ENCODE measurements at places on chromosomes 7 and 10.
A peak's percentile ranks its signal among the peaks of the same experiment; 100 is the strongest.

DNA sequence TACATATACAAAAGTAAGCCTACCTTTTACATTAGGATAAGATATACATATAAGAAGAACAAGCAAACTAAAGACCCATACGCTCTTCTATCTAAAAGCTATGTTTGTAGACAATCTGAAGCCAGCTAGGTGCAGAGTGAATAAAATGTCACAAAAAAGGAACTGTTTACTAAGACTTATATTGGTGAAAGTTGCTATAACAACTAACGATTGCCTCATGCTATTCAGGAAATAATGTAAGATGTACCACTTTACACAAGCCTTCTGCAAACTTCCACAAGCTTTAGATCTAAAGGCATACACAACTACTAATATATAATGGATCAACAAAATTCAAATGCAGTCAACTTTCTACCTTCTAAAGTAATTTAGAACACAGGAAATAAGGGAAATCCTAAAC is 175.1 kb downstream of the SRPK2 start:
- no peak for DNase-seq

DNA sequence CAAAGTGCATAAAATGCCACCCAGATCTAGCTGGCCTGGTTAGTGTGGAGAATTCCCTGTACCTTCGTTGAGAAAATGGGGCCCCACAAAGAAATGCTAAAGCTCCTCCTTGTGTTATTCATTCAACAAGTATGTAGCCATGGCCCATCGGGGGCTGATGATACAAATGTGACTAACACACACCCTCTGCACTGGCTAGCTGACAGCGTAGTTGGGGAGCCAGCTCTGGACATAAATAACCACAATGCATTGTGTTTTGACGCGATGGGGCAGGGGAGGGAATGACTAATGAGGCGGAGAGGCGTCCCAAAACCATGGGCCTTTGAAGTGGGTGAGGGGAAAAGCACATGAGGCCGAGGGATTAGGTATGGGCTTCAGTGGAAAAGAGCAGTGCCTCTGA is 28.2 kb upstream of the ASL start:
- no peak for DNase-seq

DNA sequence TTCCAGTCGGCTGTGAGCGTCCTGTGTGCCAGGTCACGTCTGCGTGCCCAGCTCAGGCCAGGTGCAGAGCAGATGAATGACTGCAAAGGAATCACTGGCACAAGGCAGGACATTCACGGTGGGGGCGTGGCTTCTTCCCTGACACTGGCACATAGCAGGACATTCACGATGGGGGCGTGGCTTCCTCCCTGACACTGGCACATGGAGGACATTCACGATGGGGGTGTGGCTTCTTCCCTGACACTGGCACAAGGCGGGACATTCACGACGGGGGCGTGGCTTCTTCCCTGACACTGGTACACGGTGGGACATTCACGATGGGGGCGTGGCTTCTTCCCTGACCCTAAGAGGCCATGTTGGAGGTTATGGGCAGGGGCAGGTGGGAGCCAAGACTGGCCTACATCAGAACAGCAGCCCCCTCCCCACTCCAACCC is 64.3 kb downstream of the MYL10 start:
- no peak for DNase-seq

DNA sequence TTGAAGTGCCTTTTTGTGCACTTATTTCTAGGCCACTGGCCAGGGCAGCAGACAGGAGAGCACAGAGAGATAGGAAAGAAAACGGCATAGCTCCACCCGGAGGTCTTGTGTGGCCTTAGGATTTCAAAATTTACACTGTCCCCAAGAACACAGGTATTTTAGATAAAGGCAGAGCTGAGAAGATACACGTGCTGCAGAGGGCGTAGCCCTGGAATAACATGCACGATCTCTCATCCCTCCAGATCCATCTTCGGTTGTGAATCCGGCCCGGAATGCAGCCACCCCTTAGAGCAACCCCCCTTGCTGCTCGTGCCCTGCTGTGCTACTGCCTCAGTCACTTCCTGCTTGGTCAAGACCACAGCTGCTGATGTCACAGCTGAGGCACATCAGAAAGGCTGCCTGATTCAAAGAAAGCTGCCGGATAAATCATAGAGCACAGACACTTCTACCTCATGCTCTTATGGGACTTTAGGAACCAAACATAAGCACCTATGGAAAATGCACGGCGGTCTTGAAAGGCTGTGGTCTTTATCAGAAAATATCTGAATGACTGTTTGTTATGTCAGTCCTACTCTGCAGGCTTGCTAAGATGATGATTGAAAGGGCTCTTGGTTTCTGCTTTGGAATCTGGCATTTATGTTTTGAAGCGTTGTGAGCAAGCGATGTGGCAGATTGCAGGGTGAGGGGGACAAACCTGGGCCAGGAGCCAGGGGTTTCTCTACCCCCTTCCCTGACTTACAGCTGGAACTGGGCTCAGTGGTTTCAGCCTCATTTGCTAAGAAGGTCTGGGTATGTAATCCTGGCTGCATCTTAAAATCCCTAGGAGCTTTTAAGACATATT is 152.0 kb downstream of the SVIL start:
- peak; percentile 33 for DNase-seq

GRCh38 chr10:35341521-35341920 is 5.2 kb downstream of the CCNY start:
- no peak for DNase-seq

DNA sequence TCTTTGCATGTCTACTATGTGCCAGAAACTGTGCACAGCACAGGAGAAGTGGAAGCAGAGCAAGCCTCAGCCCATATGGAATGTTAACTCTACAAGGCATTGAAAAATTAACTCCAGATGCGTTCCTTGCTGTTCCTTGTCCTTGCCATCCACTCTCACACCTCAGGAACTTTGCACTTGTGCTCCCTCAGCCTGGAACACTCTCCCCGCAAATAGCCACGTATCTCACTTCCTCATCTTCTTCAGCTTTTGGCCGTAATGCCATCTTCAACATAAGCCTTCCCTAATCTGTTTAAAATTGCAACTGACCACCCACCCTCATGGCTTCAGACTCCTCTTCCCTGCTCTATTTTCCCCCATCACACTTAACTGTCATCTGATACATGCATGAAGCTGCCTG is 83.2 kb upstream of the CAPZA2 start:
- no peak for DNase-seq

- no peak for DNase-seq
Observed at GRCh38 chr7:50409856-50410745, 40.0 kb downstream of the FIGNL1 start.

DNA sequence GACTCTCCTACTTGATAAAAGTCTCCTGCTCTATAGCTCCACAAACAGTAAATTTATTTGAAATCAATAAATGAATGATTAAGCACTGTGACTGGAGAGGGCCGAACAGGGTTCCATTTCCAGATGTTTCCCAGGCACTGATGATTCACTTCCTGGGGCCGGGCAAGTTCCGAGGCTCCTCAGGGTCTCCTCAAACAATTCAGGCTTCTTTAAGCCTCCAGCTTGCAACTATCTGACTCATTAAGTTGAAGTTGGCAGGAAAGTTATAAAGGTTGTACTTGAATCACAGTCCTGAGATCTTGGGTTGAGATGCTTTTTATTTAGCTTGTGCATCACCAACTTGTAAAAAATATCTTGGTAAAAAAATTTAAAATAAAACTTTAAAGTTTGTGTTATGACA is 612.9 kb downstream of the DNAJB6 start:
- DNase-seq = no peak

DNA sequence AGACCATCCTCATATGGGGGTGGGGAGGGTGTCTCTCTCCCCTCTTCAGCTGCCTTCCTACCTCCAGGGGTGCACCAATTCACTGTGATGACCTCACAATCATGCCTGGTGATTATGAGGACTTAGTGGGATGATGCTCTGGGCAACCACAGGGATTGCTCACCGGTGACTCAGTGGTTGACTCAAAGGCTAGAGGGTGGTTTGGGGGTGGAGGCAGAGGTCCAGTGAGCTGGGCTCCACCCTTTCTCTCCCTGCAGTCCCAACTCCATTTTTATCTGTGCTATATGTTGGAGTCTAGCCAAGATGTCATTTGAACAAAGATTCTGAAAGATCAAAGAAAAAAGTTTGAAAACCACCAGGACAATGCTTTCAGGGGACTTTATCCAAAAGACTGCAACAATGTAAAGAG is 286.9 kb downstream of the KCNMA1 start:
- no peak for DNase-seq

- DNase-seq = no peak
Observed at GRCh38 chr10:111486346-111486745, 409.5 kb downstream of the ADRA2A start.

DNA sequence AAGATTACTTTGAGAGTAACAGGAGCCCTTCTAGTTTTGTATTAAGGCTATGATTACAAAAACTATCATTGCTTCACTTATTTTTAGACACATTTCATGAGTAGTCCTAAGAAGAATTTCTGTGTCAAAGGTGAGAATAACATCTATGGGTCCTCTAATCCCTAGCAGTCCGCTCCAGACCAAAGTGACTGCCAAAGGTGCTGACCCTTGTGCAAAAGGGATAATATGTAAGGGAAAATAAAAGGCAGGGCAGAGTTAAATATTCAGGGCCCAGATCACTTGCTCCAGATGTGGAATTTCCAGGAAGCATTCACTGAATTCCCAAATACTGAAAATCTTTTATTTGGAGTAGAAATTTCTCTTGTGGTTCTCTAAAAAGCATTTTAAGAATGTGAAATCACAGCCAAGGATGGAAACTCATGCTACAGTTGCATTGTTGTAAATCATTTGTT is 29.3 kb downstream of the RHOBTB1 start:
- no peak for DNase-seq

GRCh38 chr7:130875-131780 is 61.2 kb upstream of the FAM20C start:
- DNase-seq = no peak

DNA sequence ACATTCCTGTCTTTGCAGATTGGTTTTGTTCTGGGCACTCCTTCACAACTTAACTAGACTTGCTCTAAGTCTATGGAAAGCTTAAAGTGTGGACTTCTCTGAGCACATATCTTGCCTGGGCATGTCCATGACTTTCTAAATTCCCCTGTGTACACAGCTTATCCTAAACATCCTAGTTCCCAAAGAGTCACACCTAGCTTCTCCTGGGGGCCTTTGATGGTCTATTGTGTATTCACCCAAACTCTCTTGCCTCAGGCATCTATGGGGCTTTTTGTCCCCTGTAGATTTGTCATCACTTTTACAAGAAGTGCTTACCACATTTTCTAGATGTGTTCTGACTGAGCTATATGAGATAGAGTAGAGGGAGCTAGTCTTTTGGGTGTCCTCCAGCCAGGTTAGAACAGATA is 12.2 kb upstream of the ZNF488 start:
- no peak for DNase-seq

- DNase-seq = no peak
Observed at GRCh38 chr7:101996131-101996691, 178.8 kb downstream of the CUX1 start.

DNA sequence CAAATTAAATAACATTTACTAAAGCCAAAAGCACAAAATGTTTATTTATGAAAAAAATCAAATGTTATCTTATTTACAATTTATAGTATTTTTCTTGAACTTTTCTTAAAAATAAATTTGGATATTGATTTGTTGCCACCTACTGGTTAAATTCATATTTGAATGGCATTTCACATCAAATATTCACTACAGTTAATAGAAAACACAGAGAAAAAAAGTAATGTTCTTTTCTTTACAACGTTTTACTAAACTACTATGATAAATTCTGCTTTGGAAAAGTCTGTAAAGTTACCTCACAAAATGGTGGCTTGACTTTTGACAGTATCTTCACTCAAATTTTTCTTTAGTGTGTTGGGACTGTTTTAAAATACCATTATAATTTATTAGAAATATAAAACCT is 52.7 kb downstream of the SRPK2 start:
- DNase-seq = no peak

DNA sequence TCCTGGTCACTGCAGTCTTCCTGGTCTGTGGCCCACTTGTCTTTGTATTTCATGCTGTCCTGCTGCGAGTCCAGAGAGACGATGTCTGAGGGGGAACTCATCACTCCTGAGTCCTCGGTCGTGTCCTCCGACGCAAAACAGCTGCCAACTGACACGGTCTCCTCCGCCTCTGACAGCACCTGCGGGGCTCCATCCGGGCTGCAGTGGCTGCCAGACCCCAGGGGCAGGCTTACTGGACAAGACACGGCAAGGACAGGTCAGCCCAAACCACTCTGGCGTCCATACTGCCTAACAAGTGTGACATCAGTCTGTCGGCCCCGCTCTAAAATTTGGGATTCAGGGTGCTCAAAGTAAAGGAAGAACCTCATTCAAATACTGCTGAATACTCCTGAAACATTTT is 260.8 kb upstream of the GRB10 start:
- no peak for DNase-seq

GRCh38 chr7:100723732-100724275 is 3.5 kb downstream of the EPO start:
- DNase-seq = no peak

- no peak for DNase-seq
Observed at GRCh38 chr7:42768045-42768444, 143.8 kb downstream of the C7orf25 start.

GRCh38 chr10:69864321-69864720 is 62.6 kb downstream of the COL13A1 start:
- DNase-seq = no peak

DNA sequence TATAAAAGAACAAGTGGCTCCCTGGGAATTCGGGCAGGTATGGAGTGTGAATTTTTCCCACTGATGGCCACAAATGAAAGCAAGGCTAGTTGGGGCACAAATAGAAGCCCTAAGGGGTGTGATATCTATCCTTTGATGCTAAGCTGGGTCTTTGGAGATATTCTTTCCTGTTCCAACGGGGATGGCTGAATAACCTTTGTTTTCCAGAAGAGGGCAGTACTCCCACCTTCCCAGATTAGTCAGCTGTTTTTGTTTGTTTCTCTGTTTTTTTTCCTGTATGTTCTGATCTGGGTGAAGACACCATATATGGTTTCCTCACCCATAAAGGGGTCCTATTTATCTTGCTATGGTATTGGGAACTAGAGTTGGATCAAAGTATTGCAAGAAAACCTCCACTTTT is 947.7 kb upstream of the SORCS1 start:
- no peak for DNase-seq

GRCh38 chr10:290026-290725 is 154.9 kb downstream of the ZMYND11 start:
- DNase-seq = no peak

DNA sequence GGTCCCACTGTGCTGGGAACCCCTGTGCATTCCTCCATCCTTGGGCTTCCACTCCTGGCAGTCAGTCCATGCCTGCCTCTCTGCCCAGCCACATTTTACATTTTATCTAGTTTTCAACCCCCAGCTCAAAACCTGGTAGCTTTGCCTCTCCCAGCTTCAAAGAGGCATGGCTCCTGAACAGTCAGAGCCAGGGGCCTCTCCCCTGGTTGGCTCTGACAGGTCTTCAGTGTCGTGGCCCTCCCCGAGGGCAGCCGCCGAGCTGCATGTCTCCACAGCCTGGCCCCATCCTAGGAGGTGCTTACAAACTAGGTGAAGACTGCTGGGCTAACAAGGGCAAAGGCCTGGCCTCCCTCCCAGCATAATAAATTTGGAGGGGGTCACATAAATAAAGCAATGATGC is 14.8 kb downstream of the COBL start:
- no peak for DNase-seq

DNA sequence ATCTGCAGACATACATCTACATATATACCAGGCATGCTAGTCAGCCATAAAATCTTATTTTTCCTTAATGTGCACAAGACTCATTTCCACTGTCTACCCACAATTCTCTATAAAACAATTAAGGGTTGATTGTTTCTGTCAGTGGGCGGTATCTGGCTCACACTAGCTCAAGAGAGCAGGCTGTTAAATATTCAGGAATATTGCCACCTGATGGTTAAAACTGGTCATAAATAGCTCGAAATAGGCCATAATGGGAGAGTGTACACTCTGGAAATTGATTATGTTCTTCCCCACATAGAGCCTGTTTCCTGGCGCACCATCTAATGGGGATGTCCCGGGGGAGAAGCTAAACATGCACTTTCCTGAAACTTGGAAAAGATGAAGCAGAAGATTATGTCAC is 620.6 kb upstream of the ANKRD30A start:
- no peak for DNase-seq

Measured in Ammon's horn (tissue), 1 donor.